SIG-M5 (cell line): ENCODE measurements at places on chromosomes 12 and 14.
A peak's percentile ranks its signal among the peaks of the same experiment; 100 is the strongest.

- no peak for DNase-seq
Observed at GRCh38 chr14:35042632-35043031, 3.4 kb upstream of the FAM177A1 start.

DNA sequence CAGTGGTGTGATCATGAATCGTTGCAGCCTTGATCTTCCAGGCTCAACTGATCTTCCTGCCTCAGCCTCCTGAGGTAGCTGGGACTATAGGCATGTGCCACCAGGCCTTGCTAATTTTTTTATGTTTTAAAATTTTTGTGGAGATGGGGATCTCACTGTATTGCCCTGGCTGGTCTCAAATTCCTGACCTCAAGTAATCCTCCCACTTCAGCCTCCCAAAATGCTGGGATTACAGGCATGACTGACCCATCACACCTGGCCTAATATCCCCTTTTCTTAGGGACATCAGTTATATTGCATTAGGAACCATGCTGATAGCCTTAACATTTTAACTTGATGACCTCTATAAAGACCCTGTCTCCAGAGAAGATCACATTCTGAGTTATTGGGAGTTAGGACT is 42.8 kb downstream of the RASSF3 start:
- DNase-seq: no peak

DNA sequence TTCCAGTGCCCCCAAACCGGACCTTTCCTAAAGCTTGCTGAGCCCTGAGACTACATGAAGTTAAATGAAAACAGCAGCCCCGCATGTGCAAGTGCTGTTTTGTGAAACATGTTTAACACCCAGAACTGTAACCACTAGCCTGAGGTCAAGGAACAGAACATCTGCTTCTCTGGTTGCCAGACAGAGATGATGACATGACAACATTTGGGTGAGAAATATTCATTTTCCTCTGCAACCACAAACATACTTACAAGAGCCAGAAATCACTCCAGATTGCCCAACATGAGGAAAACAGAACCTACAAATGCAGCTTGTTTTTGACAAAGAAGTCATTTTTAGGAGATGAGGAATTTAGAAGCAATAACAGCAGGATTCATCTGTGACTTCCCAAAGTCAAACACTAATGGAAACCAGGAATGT is 110.4 kb downstream of the BCAT1 start:
- DNase-seq: peak; percentile 75

- no peak for DNase-seq
Observed at GRCh38 chr12:94421868-94422740, 37.6 kb downstream of the CEP83 start.

DNA sequence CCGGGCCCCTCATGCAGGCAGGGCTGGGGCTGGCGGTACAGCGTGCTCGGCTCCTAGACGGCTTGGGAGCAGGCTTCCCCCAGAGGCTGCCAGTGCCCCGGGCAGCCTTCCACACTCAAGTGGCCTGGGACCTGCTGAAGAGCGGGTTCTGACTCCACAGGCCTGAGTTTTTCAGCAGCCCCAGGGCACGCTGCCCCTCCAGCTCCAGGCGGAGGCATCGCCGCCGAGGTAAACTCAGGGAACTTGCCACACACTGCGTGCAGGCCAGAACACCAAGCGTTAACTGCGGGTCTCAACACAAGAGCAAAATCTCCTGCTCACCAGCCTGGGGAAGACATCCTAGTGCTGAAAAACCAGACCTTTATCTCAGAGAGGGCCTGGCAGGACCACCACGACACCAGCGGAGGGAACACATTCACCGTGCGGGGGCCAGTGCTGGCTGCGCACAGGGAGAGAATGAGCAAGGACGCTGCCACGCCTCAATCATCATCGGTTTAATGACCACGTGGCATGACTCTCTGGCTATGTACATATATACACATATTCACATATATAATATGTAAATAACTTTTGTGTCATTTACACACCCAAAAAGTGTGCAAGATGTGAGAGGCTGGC is 21.3 kb downstream of the PSMC1 start:
- DNase-seq: no peak

DNA sequence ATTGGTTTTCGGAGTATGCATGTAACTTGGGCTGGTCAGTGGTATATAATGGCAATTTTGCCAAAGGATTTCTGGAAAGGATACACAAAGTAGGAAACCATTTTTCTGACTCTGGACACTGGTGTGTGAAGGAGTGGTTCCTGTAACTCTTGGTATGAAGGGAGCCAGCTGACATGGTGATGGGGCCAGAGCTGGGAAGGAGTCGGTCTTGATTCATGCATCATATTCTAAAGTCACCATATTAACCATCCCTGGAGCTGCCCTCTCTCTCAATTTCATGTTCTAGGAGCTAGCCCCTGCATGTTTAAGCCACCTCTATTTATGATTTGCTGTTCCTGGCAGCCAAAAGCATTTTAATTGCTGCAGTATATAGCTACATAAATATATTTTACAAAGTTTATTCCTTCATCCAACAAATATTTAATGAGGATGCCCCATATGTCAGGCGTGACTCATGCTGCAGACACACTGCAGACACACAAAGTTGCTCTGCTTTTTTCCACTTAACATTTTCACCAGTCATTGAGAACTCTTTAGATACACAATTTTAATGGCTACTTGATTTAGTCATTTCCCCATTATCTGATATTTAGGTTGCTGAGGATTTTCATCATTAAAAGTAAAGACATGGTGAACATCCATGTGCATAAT is 78.7 kb upstream of the PSMC1 start:
- DNase-seq: no peak

DNA sequence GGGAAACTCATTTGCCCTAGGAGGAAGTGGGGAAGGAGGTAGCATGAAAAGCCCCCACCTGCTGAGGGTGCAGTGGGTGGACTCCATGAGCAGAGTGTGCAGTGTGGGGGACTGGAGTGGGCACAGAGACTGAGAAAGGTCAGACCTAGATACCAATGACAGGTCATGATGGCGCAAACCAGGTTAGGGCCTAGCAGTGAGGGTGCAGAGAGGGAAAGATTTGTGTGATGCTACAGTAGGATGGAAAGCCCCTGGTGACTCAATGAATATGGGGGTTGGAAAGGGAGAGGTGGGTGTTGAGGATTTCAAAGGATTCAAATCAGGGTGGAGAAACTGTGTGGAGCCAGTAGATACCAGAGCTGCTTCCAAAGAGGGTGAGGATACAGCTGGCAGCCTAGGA is 319.2 kb downstream of the DPF3 start:
- DNase-seq: no peak

GRCh38 chr14:71586131-71586897 is 345.9 kb upstream of the RGS6 start:
- DNase-seq: no peak

DNA sequence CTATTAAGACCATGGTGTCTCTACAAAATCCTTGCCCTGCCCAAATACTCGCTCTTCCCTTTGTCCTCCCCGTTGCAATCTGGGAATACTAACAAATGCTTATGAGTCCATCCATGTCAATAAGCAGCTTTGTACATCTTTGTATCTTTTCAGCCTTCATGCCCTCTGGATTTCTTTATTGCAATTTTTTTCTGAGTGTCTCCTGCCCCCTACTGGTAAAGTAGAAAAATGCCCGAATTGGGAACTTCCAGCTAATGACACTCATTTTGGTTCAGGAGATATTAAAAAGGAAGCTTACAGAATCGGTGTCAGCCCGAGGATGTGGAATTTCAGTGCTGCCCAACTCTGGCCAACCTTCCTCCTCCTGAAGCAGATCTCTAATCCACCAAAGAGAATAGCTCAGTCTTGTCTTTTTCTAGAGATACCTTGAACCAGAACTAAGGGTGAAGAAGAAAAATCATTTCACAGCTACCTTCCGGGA is 46.0 kb downstream of the SH2B3 start:
- no peak for DNase-seq

DNA sequence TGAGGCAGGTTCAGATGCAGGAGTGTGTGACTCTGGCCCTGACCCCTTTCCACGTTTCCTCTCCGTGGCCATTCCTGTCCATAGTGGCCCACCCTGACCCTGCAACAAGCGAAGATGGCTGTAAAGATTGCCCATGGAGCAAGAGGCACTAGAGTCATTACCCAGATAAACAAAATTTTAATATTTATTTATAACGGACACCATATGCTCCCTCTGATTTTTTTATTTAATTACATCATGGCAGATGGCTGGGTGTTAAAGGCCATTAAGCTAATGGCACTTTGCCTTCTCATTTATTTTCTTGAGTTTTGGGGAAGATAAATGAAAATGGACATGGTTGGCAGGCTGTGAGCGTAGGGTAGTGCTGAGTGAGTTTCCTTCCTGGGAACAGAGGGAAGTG is 58.7 kb downstream of the WSCD2 start:
- DNase-seq: no peak

- no peak for DNase-seq
Observed at GRCh38 chr14:75428230-75429104, 645 bp downstream of the JDP2 start.

DNA sequence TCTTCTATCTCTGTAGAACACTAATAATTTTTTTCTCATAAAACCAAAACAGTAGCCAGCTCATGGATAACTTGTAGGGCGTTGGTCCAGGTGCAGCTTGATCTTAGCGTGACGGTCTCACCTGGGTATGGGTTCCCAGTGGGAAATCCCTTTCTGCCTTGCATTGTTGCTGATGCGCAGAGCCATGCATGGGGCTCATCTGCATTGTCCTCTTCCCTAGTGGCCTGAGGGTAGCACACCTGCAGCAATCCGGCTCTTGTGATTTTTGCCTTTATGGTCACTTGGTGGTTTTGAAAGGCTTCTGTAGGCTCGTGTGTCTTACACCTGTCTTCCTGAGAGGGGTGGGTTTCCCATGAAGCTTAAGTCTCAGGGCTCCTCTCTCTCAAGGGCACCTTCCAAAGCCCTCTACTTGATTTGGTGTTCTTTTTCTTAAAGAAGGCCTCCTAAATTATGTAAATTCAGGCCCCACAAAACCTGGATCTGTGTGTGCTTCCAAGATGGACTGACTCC is 130.6 kb downstream of the PRKCH start:
- DNase-seq: no peak

GRCh38 chr12:54358191-54358944 is 5.9 kb downstream of the GPR84 start:
- DNase-seq: no peak

DNA sequence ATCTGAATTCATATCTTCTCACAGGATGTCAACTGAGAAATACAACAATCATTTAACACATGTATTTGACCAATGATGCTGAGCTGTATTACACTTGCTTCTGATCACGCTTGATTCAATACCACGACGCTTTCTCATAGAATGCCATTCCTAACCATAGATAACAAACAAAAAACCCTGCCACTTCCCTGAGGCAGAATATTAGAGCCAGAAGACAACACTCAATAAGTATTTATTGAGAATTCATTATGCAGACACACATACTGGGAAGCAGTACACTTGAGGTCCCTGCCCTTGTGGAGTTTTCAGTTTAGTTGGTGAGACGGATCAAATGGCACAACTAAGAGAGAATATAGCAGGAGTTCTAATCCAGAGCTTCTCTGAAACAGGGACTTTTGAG is 32.4 kb downstream of the BLTP3B start:
- DNase-seq: no peak

GRCh38 chr12:53205747-53206419 is 1.2 kb downstream of the ITGB7 start:
- DNase-seq: no peak

- no peak for DNase-seq
Observed at GRCh38 chr14:32900547-32900946, 38.1 kb upstream of the NPAS3 start.

- DNase-seq: no peak
Observed at GRCh38 chr12:97151481-97151880, 244.4 kb downstream of the NEDD1 start.
